ENCODE measurements at places on chromosomes 2 and 18.

GRCh38 chr2:9895669-9896590 is 52.7 kb downstream of the TAF1B start:
- DNase-seq: peak; percentile 9

- DNase-seq: no peak
These were observed 143.5 kb downstream of the ZEB2 start for GRCh38 chr2:144376460-144376859.

DNA sequence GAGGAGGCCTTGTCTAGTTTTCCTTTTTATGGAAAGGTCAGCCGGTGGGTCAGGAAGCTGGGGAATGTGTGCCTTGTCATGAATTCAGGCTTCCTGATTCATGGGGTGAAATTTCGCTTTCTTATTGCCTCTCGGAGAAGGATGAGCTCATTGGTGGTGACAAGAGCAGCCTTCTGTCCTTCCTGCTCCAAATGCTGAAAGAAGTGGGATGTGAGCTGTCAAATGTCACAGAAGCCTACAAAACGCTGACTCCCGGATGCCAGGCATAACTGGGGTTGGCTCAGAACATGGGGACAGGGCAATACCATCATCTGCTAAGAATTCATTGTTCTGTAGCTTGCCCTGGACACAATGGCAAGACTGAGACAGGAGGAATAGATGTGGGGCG is 55.8 kb upstream of the FAM136A start:
- DNase-seq: peak; percentile 43

- DNase-seq: no peak
These were observed 172.7 kb upstream of the FHL2 start for GRCh38 chr2:105571445-105571987.

DNA sequence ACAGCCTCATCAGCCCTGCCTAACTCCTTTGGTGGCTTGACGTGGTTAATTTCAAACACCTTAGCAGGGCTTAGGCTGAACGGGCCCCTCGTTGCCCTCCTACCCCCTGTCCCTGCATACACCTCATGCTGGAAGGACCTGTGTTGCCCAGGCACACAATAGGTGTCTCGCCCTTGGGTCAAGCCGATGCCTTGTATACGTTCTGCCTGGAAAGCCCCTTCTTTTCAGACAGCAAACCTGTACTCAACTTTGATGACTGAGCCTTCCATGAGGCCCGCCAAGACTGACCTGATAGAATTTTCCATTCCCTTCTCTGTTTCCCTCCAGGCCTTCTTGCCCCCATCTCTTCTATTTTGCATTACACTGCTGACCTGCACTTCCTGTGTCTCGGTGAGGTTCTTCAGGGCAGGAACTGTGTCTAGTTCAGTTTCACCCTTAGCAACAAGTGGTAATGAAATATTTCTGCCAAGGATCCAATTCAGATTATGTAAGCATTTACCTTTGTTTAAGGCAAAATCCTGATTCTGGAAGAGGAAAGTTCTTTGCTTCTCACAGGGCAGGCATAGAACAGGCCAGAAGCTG is 7.9 kb downstream of the GREB1 start:
- no peak for DNase-seq

DNA sequence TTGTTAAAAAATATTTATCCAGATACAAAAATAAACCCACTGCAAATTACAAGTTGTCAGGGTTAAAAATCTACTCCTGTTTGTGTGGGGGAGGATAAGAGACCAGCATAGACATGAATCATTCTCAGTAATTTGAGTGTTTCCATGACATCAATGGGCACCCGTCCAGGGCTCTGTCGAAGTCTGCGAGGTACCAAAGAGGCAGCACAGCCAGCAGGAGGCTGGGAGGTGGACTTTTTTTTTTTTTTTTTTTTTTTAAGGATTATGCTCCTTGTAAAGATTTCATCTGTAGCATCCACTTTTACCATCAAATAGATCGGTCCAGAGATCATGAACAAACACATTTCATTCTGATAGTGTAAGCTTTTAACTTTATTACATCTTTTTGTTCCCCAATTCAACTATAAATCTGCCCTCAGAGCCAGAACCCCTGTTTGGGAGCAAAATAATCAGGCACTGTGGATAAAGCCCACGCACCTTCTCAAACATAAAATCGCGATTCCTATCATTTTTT is 182.0 kb downstream of the TCF4 start:
- peak; percentile 98 for DNase-seq

DNA sequence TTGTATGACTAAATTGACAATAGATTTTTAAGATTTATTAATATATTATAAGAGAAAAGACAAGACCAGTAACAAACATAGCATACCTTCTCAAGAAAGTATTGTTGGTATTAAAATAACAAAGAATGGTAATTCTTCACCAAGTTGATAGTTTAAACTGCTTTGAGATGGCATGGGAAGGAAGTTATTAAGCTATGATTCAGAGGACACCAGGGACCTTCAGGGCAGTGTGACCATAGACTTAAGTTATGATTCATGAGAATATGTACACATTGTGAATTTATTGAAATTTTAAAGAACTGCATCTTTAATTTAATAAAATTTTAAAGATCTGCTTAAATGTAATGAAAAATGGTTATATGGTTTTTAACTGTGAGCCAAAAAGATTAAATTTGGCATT is 205.7 kb downstream of the DSEL start:
- no peak for DNase-seq

GRCh38 chr2:11914455-11914854 is 168.0 kb downstream of the LPIN1 start:
- no peak for DNase-seq

DNA sequence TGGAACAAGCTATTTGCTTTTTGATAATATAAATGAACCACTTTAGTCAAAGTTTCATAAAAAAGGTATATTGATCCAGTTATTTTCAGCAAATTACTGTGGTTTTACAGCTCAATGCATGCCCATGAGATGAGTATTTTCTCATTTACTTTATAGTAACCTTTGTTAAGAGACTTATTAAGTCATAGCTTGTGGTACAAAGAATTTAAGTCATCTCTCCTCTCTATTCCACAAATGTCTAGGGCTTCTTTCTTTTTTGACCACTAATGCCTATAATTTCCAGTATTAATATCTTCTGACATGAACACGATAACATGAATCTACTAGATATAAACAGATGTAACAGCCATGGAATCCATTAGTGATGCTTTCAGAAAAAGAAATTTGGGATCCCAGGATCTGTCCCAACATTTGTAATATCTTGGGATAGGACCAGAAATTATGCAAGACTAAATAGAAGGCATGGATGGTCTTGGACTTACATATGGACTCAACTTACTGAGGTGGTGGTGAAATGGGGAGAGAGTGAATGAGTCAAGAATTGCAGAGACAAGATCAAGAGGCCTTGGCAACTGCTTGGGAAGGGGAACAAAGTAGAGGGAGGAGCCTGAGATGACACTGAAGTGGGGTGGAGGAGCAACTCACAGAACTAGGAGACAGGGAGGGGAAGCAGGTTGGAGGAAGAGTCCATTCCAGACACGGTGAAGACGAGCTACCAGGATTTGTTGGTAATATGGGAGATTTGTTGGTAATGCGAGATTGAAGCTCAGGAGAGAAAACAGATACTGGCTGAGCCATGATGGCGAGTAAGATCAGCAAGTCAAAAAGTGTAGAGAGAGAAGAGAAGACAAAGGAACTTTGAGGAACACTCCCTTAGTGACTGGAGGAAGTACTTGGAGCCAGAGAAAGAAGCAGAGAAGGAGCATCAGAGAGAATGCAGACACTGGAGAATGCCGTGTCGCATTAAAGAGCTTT is 42.4 kb upstream of the KDM3A start:
- DNase-seq: peak; percentile 21

GRCh38 chr2:240182476-240182875 is 42.0 kb upstream of the OTOS start:
- no peak for DNase-seq

- no peak for DNase-seq
These were observed 42.0 kb downstream of the PARD6G start for GRCh38 chr18:80205294-80205693.

DNA sequence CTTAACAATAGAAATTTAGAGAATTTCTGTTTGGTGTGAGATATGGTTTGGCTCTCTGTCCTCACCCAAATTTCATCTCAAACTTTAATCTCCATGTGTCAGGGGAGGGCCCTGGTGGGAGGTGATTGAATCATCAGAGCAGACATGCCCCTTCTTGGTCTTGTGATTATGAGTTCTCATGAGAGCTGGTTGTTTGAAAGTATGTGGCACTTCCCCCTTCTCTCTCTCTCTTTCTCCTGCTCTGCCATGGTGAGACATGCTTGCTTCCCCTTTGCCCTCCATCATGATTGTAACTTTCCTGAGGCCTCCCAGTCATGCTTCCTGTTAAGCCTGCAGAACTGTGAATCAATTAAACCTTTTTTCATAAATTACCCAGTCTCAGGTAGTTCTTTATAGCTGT is 524.7 kb upstream of the ACVR2A start:
- no peak for DNase-seq

GRCh38 chr18:33427549-33427948 is 13.0 kb downstream of the CCDC178 start:
- no peak for DNase-seq

DNA sequence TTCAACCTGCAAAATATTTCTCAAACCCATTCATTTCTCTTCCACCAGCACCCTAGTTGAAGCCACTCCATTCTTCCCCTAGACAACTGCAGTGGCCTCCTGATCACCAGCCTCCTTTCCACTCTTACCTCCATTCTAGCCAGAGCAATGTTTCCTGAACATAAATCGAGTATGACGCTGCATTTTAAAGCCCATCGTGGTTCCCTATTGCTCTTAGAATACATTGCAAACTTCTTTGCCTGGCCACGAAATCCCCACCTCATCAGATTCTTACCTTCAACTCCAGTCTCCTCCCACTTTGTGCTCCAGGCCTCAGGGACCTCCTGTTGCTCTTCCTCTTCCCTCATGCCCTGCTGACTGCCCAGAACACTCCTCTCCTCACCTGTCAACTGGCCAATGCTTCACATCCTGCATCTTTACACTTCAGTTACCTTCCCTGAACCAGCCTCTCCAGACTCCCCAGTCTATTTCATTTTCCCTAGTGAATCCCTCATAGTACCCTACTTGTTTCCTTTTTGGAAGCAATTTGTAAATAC is 176.5 kb upstream of the CTAGE1 start:
- no peak for DNase-seq

- DNase-seq: no peak
These were observed 2.1 kb upstream of the B3GNT7 start for GRCh38 chr2:231393149-231394131.

- DNase-seq: no peak
These were observed 139.8 kb upstream of the TANK start for GRCh38 chr2:161020437-161020836.

- DNase-seq: no peak
These were observed 1.1 kb downstream of the VAMP8 start for GRCh38 chr2:85578243-85579180.

DNA sequence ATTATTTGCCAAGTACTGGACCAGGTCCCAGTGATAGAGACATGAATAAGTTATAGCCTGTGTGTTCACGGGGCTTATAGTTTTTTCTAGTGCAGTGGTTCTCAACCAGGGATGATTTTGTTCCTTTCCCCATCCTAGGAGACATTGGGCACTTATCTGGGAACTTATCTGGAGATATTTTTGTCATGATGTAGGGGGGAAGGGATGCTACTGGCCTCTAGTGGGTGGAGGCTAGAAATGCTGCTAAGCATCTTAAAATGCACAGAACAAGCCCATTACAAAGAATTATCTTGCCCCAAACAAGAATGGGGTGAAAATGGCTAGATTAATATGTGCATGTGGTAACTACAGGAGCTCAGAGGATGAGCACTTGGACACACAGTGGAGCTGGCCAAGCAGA is 75.2 kb downstream of the KLHL29 start:
- no peak for DNase-seq

GRCh38 chr2:120632796-120633646 is 102.6 kb upstream of the GLI2 start:
- no peak for DNase-seq

GRCh38 chr2:199742884-199743283 is 108.1 kb downstream of the FTCDNL1 start:
- DNase-seq: no peak

GRCh38 chr18:64785686-64786085 is 636.8 kb upstream of the LINC00305 start:
- no peak for DNase-seq

- DNase-seq: peak; percentile 9
These were observed 5.8 kb upstream of the GATA6 start for GRCh38 chr18:22163416-22164161.

DNA sequence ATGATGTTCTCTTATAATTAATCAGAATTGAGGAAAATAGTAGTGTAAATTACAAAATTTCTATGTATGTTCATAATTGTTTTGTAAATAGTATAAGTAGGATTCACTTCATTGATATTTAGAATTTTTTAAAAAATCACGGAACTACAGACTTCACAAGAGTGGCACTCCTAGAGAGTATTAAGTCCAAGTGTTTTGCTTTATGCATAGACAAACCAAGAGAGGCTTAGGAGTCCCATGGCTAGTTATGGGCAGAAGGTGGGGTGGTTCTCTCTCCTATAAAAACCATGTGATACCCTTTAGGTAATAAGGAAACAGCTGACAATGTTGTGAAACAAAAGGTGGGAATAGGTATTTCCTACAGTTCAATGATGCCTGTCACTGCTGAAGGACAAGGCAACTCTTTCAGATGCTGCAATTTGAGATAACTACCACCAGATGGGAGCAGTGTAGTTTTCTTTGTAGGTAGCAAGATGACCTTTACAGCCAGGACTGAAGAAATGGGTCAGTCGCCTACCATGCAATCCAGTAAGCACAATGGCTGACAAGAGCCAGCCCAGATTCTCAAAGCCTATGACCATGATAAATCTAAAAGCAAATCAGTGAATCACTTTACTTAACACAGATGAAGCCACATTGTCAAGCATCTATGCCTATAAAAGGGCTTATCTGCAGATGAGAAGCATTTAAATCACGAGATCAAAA is 83.9 kb downstream of the AAK1 start:
- DNase-seq: peak; percentile 69

All from astrocyte of the hippocampus (primary cell).